ENCODE measurements at places on chromosomes 16 and 17.

DNA sequence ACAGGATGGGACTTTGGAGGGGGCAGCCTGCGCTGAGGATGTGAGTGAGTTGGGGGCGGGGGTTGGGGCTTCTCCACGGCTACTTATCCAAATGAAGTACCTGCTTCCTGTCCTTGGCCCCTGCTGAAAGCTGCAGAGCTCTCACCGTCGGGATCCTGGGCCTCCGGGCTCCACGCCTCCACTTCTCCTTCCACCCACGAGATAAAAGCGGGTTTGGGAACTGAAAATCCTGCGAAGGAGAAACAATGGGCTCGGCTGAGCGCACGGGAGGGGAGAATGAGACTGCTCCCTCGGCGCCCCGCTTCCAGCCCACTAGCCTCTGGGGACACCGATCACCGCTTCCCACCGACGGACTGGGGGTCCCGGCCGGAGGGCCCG, 486 bp downstream of the ZNF785 start:
- DNase-seq: no peak

- no peak for DNase-seq
Observed at GRCh38 chr16:63473725-63474124, 1437.5 kb upstream of the CDH8 start.

DNA sequence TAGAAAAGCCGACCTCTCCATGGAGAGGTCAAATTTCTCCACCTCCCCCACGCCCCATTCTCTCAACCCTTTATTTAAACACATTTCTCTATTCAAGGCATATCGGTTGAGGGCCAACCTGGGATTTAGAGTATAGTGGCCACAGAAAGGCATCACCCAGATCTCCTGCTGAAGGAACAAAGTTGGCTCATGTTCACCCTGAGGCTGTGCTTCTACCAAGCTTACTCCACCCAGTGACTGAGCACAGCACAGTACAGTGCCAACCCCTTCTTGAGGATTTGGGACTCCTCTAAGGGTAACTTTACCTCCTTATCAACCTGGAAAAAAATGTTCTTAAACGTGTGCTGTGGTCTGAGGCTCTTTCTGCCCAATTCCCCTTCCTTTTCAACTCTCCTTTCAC, 94.0 kb downstream of the CMC2 start:
- no peak for DNase-seq

GRCh38 chr17:32854207-32854606, 22.7 kb downstream of the MYO1D start:
- DNase-seq: no peak

All from fibroblast of gingiva (primary cell).